ENCODE measurements at places on chromosomes 7 and 10.

GRCh38 chr10:56258378-56258777 is 102.7 kb downstream of the ZWINT start:
- DNase-seq = no peak

DNA sequence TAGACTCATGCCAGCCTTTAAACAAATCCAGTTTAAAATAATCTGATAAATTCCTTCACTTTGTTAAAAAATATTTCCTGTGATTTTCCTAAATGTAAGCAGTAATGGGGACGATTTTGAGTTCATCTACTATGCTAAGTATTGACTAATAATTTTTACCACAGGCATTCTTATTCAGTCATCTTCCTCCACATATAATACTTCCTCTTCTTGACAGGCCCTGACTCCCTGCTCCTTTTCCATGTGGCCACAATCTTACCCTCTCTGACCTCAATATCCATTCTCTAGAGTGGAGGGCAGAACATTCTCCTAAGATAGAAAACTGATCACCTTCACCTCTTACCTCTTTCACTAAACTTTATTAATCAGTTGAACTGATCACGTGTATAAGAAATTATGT is 7.8 kb downstream of the DNAJC2 start:
- no peak for DNase-seq

GRCh38 chr10:105681051-105681450 is 1040.0 kb downstream of the SORCS3 start:
- DNase-seq = no peak

DNA sequence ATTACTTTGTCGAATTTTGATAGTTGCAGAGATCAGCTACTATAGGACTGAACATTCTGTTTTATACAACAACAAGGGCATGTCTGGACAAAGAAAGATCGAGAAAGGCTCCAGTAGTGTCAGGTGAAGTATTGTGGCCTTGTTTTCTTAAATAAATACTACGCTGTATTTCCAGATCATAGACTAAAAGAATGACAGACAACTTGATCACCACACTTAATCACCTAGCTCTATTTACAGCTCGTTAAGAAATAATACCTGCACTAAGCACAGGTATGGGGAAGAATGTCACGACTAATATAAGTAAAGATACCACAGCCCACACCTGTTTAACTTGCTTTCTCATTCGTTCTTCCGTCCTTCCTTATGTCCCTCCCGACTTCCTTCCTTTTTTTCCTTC is 269.2 kb downstream of the HGF start:
- no peak for DNase-seq

GRCh38 chr7:504221-505111 is 15.2 kb downstream of the PDGFA start:
- DNase-seq = no peak
